Adrenal gland (tissue), 19 donors: ENCODE measurements at places on chromosomes 12 and 14. TPM values are rescaled to one million over a fixed set of nuclear protein-coding genes. Genes with fewer than 3 reads are reported as not detected.
A peak's percentile ranks its signal among the peaks of the same experiment; 100 is the strongest.

SIX6 gene
- not detected for total RNA-seq

MGAT2 gene
- 44.4 TPM for total RNA-seq

NFE2 gene
- total RNA-seq: not detected

WNT5B gene
- 1.6 TPM for total RNA-seq

PTGER2 gene
- 2.1 TPM for total RNA-seq

REP15 gene
- 1.8 TPM for total RNA-seq

MAP3K9 gene
- total RNA-seq: 3.4 TPM

DNA sequence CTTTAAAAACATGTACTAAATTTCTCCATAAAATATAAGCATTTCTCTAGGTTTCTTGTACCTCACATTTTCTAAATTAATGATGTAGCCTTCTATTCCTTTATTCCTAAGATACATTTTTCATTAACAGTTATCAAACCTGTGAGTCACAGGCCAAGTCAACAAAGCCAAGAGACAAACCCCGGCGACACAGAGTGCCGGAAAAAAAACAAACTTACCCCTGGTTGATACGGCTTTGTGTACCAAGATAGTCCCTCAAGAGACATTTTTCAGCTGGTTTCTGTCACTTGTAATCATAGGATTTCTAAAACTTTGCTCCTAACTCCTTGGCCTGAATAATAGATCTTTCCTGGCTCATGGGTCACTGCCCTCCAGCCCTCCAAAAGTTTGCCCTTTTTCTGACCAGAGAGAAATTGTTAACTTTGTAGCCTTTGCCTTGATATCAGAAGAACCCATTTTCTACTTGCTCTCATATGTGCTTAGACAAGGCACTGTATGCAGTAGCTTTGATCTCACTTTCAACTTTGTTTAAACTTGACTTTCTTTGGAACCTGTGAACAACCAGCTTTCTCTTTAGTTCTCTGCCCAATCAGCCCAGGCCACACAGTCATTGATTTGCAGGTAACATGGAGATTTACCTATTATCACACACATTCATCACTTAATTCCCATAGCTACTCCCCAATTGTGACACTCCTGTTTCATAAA is 172.2 kb downstream of the PRKD1 start:
- H3K4me3 ChIP-seq: no peak overlapping the region
- DNase-seq: peak; percentile 30
- H3K27me3 ChIP-seq: no peaks in the 10 kb centered on the region
- peaks cover 14% of the 10 kb centered on the region for H3K4me1 ChIP-seq

GRCh38 chr12:130932061-130932930 is 21.4 kb upstream of the ADGRD1 start:
- no peak for DNase-seq
- no peaks in the 10 kb centered on the region for H3K36me3 ChIP-seq
- H3K27ac ChIP-seq: no peak overlapping the region
- no peak overlapping the region for H3K4me3 ChIP-seq
- no peaks in the 10 kb centered on the region for H3K4me1 ChIP-seq

- no peak overlapping the region for H3K4me3 ChIP-seq
- H3K27me3 ChIP-seq: no peaks in the 10 kb centered on the region
- peaks cover 68% of the 10 kb centered on the region for H3K36me3 ChIP-seq
- H3K27ac ChIP-seq: no peak overlapping the region
- H3K4me1 ChIP-seq: peaks cover 12% of the 10 kb centered on the region
Measured at GRCh38 chr12:57162553-57163125, 15.2 kb upstream of the LRP1-AS start.

- DNase-seq: no peak
- H3K36me3 ChIP-seq: no peaks in the 10 kb centered on the region
- peaks cover 6% of the 10 kb centered on the region for H3K27me3 ChIP-seq
Measured at GRCh38 chr12:52629281-52630007, 11.1 kb upstream of the KRT73 start.

DNA sequence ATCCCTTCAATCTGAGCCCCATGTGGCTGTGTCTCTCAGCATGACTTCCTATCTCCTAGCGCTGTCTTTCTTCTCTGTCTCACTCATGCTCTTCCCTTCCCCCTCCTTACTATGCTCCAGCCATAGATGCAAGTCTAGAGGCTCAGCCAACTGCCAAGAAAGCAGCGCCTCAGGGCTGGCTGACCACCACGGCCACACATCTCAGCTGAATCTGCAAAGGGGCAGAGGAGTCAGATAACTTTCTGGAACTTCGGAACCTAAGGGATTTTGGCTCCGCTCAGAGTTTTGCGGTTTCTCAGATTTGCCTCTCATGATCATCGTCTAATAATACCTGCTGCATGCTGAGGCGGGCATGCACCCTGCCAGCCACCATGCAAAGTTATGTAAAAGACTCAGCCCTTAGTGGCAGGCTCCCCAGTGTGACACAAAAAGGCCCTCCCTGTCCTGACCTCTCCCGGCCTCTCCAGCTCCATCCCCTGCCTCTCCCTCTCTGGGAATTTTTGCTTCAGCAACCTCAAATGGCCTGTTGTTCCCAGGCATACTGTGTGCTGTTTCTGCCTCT is 5.0 kb upstream of the FGF6 start:
- no peaks in the 10 kb centered on the region for H3K27me3 ChIP-seq
- no peak overlapping the region for H3K4me3 ChIP-seq
- no peaks in the 10 kb centered on the region for H3K36me3 ChIP-seq
- H3K27ac ChIP-seq: no peak overlapping the region

DNA sequence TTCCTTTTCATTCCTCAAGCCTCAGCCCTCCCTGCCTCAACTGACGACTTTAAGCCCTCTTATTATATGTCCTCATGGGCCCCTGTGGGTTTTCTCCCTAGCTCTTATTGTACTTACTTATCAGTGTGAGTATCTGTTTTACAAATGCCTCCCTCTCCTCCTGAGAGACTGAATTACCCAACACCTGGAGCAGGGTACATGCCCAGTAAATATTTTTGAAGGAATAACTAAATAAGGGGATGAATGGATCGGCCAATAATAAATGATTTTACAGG is 95.8 kb upstream of the SLC35F4 start:
- H3K27ac ChIP-seq: no peak overlapping the region
- H3K27me3 ChIP-seq: no peaks in the 10 kb centered on the region

- H3K4me1 ChIP-seq: no peaks in the 10 kb centered on the region
- no peak overlapping the region for H3K27ac ChIP-seq
- H3K4me3 ChIP-seq: no peak overlapping the region
Measured at GRCh38 chr12:26963413-26963812, 25.1 kb downstream of the FGFR1OP2 start.

DNA sequence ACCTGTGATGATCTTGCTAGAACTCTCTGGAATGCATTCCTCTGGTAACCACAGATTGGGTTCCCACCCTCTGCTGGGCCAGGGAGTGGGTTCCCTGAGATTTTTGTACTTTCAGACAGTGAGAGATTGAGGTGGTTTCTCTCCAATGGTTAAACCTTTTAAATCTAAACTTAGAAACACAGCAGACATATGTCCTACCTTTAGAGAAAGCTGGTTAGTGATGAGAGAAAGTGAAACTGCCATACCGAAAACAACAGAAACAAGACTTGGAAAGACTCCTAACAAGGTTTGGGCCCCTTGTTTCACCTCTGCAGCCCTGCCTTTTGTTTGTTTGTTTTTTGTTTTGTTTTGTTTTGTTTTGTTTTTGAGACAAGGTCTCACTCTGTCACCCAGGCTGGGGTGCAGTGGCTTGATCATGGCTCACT is 9.7 kb upstream of the SGPP1 start:
- H3K36me3 ChIP-seq: no peaks in the 10 kb centered on the region
- H3K27ac ChIP-seq: no peak overlapping the region
- H3K27me3 ChIP-seq: no peaks in the 10 kb centered on the region
- no peaks in the 10 kb centered on the region for H3K4me1 ChIP-seq
- no peak for DNase-seq

GRCh38 chr12:39619316-39619659 is 315 bp downstream of the ABCD2 start:
- DNase-seq: no peak
- no peaks in the 10 kb centered on the region for H3K27me3 ChIP-seq
- no peak overlapping the region for H3K4me3 ChIP-seq
- H3K27ac ChIP-seq: peak overlapping the region; percentile 68
- no peaks in the 10 kb centered on the region for H3K36me3 ChIP-seq

DNA sequence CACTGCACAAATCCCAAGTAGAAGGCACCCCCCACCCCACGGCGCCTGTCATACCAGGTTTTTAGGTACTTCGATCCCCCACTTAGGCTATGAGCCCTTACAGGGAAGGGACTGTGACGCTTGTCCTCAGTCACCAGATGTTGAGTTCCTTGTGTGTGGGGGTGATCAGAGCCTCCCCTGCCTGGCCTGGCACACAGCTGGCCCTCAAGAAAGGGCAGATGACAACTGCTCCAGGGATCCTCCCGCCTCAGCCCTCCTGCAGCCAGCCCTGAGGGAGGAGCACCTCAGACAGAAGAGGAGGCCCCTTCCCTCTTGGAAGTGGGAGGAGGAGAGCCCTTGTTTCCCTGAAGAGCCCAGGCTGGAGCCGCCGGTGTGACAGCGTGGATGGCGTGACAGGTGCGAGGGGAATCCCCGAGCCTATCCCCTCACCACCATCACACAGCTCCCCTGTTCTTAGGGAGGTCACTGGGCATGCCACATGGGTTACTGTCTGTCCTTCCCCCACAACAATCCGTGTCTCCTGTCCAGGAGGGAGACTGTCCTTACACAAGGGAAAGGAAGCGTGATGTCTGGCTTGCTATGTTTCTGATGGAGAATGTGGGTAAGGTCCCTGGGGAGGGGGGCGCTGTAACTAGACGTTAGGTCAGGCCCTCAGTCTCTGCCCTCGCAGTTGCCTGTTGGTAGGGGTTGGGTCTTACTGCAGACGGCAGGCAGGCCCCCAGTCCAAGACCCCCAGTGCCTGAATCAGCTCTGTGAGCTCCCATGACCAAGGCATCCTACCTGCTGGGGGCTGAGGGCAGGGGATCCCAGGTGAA is 31.4 kb downstream of the P2RX4 start:
- no peak overlapping the region for H3K27ac ChIP-seq
- H3K36me3 ChIP-seq: no peaks in the 10 kb centered on the region
- no peak overlapping the region for H3K4me3 ChIP-seq
- H3K4me1 ChIP-seq: no peaks in the 10 kb centered on the region
- DNase-seq: no peak
- no peaks in the 10 kb centered on the region for H3K27me3 ChIP-seq

- H3K27ac ChIP-seq: no peak overlapping the region
- DNase-seq: no peak
- no peak overlapping the region for H3K4me3 ChIP-seq
- no peaks in the 10 kb centered on the region for H3K36me3 ChIP-seq
Measured at GRCh38 chr12:26466726-26467125, 271.4 kb downstream of the SSPN start.
